Stimulated activated CD4-positive, alpha-beta T cell treated with anti-CD3 and anti-CD28 coated beads, TNF-alpha, amount 100 ng/mL, for 1 hour (primary cell): ENCODE measurements at places on chromosomes 1 and 21.

GRCh38 chr1:188877668-188878067 is 1600.0 kb downstream of the BRINP3 start:
- no peak for DNase-seq

DNA sequence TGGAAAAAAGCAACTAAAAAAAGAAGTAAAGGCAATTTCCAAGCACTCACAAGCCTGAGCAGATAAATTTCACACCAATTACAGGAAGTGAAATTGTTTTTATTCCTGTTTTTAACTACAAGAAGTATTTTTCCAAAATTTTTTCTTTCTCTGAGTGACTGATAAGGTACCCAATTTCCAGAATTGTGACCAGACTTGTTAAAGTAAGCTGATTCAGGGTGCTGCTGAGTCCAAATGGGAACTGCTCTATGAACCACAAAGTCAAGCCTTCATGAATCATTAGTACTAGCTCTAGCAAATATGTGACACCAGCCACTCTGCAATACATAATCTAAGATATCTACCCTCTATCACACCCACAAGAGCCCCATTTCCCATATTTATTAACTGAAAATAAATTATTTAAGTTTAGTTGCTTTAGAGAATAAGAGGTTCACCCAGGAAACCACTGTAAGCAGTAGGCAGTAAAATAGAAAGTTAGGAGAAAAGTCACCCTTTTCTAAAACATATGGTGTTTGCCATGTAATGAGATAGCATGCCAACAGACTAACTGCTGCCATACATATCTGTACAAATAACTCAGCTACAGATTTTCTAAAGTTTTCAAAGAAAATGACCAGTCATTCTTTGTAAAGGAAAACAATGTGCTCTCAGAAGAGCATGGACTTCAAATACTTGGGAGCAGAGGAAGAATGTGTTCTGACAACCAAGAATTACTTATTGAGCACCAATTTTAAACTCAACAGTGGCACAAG is 43.1 kb upstream of the TNFSF18 start:
- DNase-seq = no peak

GRCh38 chr1:14767075-14767474 is 168.6 kb downstream of the KAZN start:
- DNase-seq = no peak

- no peak for DNase-seq
Observed at GRCh38 chr1:153426809-153427208, 10.5 kb downstream of the S100A7A start.

- no peak for DNase-seq
Observed at GRCh38 chr1:223087291-223088255, 55.5 kb downstream of the TLR5 start.

GRCh38 chr1:93672477-93673162 is 9.0 kb downstream of the BCAR3 start:
- no peak for DNase-seq

- no peak for DNase-seq
Observed at GRCh38 chr21:42003051-42003461, 7.1 kb downstream of the ZBTB21 start.

DNA sequence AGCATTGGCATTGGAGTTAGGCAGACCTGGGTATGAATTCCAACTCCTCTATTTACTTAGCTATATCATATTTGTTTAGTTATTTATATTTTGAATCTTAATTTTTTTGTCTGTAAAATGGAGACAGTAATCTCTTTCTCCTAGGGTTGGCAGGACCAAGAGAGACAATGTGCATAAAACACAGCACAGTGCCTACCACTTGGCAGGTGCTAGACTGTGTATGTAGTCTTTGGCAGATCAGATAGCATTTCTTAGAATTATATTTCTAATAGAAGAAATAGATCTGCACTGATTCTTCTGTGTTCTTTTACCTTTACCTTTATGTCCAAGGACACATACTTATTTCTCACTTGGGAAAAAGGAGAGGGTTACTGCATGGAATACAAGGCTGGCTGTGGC is 177.2 kb downstream of the GIPC2 start:
- DNase-seq = no peak

DNA sequence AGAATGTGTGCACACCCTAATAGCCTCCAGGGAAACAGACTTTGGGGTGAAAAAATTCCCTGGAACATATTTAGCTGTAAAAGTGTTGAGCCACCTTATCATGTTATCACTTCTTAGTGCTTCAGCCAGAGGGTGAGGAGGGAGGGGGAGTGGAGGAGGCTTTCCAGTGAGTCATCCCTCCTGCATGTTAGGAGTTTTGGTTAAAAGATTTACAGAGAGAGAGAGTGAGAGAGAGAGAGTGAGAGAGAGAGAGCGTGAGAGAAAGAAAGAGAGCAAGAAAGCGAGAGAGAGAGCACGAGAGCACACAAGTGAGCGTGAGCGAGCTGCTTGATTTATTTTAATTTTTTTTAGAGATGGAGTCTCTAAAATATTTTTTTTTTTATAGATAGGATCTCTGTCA is 13.5 kb upstream of the CACNA1E start:
- no peak for DNase-seq

GRCh38 chr1:21891621-21892479 is 45.3 kb downstream of the HSPG2 start:
- DNase-seq = no peak

- DNase-seq = no peak
Observed at GRCh38 chr21:24110846-24111245, 1496.4 kb downstream of the MRPL39 start.

GRCh38 chr21:45248893-45249381 is 38.8 kb downstream of the POFUT2 start:
- no peak for DNase-seq

DNA sequence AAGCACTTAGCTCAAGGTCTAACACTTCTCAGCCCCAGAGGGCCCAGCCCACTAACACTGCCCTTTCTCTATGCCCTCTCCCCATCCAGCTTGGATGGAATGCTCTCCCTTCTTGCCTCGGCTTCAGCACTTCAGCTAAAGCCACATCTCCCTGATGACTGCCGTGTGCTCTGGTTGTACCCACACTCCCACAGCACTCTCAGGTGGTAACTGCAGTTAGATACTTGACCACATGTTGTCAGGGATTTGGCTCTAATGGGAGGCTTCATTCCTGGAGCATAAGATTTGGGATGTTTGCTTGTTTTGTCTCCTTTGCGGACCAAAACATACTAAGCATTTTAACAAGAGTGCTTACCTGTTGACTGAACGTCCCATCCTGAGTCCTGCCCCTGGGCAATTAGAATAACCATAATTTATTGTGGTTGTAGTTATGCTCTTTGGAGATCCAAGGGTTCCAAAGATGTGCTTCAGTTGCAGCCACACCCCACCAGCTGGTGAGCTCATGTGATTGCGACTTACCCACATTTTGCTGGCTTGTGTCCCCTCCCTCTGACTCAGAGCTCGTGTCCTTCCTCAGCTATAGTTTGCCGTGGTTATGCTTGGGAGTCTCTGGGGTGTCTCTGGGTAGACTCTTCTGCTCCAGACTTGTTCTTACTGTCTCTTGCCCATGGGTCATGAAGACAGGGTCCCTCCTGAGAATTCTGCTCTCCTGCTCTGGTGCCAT is 7.7 kb upstream of the SLC26A9 start:
- no peak for DNase-seq

- no peak for DNase-seq
Observed at GRCh38 chr1:208737922-208738321, 493.7 kb upstream of the PLXNA2 start.

DNA sequence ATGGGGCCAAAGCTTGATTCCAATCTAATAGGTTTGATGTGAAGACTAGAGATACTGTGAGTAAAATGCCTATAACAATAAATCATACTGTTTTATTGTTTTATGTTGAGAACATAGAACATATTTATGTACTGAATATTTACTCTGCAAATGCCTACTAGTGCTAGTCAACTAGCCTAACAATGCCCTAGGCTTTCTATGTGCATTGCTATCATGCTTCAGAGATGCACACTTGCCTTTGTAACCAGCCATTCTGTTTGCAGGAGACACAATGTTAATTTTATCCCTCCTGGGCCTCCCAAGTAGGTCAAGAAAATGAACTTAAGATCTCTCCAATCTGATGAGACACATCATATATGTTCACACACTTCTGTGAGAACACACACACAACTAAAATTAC is 530.8 kb upstream of the BEND5 start:
- DNase-seq = no peak

- no peak for DNase-seq
Observed at GRCh38 chr21:37532868-37533780, 166.6 kb downstream of the DYRK1A start.

GRCh38 chr1:26923711-26924110 is 2.2 kb downstream of the NUDC start:
- DNase-seq = no peak

DNA sequence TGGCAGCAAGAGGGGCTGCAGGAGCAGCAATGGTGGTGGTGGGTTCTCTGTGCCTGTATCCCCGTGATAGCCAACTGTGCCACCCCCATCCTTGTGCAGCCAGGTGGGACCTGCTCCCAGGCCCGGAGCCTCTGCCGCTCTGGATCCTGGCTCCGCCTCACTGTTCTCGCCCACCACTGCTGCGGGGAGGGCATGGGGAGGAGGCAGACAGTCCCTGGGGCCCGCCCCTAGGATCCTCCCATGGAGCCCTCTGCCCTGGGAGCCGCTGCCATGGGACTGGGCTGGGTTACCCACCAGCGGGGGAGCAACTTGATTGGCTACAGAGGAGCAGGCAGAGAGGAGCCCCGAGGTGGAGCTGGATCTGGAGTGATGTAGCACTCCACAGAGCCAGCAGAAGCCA is 31.6 kb downstream of the CD1D start:
- no peak for DNase-seq

GRCh38 chr1:53729456-53730223 is 9.3 kb downstream of the GLIS1 start:
- no peak for DNase-seq

DNA sequence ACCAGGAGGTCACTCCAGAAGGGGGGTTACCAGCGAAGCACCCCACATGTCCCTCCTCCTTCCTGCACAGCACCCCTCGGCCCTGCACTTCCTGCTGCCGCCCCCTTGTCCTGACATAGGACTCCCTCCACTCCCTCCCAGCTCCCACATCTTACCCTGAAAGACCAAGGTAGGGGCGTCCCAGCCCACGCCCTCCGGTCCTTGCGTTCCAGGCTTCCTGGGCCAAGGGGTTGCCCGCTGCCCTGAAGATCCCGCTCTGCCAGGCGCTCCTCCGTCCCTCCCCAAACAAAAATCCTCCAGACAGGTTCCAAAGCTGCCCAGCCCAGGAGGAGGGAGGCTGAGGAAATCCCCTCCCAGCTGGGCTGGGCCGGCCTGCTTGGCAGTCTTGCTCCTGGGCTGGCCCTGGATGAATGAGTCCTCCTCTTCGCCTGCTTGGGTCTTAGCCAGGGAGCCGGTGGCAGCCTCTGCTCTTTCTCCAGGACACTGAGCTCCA is at the start of gene RHBDL2:
TSS of gene RHBDL2 (minus strand) at position 304 of the 493 bp plus-strand sequence. CDS start 22,618 bp downstream, outside the sequence.
- DNase-seq = no peak

GRCh38 chr1:149915429-149916192 is 2.0 kb downstream of the SV2A start:
- no peak for DNase-seq

DNA sequence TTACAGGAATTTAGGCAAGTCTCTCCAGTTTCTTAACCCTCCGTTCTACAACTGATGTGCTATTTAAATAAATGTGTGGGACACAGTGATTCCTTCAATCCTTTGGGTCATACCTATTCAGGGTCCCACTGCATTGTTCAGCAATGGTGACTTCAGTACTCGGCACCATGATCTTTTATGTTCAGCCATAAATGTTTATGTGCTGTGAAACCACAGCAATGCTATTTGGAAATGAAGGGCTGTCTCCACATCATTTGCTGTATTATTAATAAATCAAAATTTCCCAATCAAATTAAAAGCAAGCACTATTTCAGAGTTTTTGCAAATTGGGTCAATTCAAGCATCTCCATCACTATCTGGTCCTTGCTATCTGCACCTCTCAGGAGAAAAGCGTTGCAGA is 84.8 kb downstream of the NR5A2 start:
- no peak for DNase-seq

- DNase-seq = no peak
Observed at GRCh38 chr1:45793942-45794604, 9.3 kb upstream of the MAST2 start.

GRCh38 chr1:177902266-177902665 is 67.6 kb downstream of the SEC16B start:
- no peak for DNase-seq

- no peak for DNase-seq
Observed at GRCh38 chr1:220121791-220122530, 28.0 kb downstream of the IARS2 start.

DNA sequence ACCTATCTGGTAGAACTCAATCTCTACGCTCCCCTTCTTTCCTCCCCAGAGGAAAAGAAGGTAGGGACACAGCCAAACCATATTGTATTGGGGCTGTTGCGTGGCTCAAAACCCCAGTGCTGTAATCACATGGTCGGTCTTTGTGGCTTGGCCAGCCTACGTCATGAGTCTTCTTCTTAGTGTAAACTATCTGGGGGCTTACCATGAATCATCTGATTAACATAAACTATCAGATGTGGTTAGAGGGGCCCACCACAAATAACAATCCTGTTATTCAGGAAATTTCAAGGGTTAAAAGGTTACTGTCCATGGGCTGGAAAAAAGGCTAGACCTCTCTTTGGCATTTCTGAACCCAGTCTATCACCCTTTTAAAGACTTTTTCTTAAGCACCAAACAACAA is 49.5 kb upstream of the GPR52 start:
- no peak for DNase-seq

GRCh38 chr1:14590411-14591180 is 7.9 kb upstream of the KAZN start:
- DNase-seq = no peak

- no peak for DNase-seq
Observed at GRCh38 chr1:16011936-16012589, 5.8 kb downstream of the HSPB7 start.

DNA sequence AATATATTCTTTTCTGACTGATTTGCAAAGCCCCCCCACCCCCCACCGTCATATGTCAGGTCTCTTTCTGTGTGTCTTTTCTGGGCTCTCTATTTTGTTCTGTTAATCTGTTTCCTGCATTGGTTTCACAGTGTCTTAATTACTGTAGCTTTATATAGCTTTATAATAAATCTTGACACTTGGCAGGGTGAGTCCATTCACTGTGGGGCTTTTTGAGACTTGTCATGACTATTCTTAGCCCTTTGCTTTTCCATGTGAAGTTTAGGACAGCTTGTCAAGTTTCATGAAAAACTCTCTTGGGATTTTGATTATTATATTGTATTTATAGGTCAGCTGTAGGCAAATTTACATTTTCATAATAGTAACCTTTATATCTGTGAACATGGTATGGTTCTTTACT is 50.4 kb downstream of the MIGA1 start:
- no peak for DNase-seq

DNA sequence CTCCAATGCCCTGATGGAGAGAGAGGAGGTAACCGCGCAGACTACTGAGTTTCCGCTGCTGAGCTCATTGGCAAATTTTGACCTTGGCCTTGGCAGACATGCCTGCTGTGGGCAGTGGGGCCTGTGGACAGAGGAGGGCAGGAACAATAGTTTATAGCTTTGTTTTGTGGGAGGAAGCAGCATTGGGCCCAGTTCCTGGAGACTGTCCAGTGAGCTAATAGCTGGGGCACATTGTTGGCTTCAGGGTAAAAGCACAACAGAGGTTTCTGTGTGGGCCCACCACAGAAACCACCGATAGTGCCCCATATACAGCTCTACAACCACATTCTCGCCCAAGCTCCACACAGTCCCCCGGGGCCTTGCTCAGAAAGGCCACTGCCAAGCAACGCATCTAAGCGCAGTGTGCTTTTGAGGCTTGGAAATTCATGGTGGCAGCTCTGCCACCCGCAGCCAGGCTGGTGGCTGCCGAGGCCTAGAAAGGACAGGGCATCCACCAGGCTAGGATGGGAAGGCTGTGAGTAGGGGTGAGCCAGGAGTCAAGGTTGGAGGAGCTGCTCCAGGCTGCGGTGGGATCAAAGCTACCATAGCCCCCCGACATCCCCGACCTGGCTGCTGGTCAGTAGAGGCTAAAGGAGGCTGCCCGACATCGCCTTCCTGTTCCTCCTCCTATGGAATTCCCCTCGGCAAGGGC is 43.2 kb downstream of the NEK2 start:
- DNase-seq = no peak
